AG09309 (cell line): ENCODE measurements at places on chromosomes 1 and 21.
A peak's percentile ranks its signal among the peaks of the same experiment; 100 is the strongest.

- DNase-seq = peak; percentile 7
These were observed 41.0 kb upstream of the HAO2 start for GRCh38 chr1:119327450-119328155.

DNA sequence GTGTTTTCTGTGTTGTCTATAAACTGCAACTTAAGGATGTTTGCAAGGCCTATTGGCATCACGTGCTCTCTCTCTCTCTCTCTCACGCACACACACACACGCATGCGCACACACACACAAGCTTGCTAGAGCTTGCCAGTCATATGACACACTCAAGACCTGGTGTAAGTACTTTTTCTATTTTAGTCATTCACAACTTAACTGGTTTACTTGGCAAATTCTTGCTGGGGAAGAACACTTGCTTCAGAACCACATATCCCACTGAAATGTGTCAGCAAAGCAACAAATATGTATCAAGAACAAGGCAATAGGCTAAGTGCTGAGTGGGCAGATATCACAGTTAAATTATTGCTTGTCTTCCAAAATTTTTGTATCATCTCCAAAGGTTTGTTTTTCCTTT is 107.8 kb downstream of the DISC1 start:
- DNase-seq = no peak

- DNase-seq = no peak
These were observed 198.9 kb downstream of the LRRC7 start for GRCh38 chr1:69766431-69767180.

- no peak for DNase-seq
These were observed 252.9 kb downstream of the KCNT2 start for GRCh38 chr1:196355206-196355786.

GRCh38 chr21:36849461-36850105 is 116.9 kb downstream of the HLCS start:
- no peak for DNase-seq

- no peak for DNase-seq
These were observed 29.2 kb downstream of the COL16A1 start for GRCh38 chr1:31674626-31675025.

DNA sequence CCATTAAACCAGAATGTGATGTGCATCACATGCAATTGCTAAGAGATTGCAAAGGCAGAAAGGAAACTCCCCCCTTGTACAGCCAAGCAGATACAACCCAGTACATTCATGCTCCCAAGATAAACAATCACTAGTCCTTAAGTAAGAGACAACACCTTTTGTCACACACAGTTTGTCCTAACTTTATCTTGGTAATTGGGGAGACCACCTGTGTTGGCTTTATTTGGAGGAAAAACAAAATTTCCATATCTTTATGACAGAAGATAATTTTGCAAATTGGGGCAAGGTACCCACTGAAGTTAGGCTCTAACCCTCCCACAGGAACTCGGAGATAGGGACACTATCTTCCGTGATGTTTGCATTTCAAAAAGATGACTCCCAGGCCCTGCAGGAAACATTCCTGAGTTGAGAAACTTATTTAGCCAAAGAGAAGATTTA is 175.0 kb upstream of the TNR start:
- DNase-seq = no peak

DNA sequence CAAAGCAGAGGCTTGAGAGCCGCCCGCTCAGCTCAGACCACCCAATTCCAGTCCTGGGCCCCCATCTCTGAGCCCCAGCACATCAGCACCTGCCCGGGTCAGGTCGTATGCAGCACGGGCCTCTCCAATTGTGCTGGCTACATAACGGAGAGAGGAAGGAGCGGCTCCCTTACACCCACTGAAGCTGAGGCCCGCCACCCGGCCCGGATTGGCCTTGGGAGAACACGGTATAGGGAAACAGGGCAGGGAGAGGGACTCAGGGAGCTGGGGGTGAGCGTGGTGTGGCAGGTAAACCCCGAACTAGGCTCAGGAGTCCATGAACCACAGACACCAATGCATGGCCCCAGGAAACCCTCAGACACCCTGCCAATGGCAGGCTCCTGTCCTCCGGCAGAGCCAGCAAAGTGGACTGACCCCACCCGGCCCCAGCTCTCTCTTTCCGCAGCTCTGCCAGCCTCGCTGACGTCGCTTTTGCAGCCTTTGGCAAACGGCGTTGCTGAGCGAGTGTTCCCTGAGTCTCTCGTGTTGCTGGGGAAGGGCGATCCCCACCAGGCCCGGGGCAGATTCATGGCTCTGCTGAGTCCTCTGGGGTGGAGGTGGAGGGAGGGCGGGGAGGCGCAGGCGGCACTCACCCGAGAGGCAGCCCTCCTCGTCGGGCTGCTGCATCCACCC is 16.5 kb downstream of the MEGF6 start:
- no peak for DNase-seq

DNA sequence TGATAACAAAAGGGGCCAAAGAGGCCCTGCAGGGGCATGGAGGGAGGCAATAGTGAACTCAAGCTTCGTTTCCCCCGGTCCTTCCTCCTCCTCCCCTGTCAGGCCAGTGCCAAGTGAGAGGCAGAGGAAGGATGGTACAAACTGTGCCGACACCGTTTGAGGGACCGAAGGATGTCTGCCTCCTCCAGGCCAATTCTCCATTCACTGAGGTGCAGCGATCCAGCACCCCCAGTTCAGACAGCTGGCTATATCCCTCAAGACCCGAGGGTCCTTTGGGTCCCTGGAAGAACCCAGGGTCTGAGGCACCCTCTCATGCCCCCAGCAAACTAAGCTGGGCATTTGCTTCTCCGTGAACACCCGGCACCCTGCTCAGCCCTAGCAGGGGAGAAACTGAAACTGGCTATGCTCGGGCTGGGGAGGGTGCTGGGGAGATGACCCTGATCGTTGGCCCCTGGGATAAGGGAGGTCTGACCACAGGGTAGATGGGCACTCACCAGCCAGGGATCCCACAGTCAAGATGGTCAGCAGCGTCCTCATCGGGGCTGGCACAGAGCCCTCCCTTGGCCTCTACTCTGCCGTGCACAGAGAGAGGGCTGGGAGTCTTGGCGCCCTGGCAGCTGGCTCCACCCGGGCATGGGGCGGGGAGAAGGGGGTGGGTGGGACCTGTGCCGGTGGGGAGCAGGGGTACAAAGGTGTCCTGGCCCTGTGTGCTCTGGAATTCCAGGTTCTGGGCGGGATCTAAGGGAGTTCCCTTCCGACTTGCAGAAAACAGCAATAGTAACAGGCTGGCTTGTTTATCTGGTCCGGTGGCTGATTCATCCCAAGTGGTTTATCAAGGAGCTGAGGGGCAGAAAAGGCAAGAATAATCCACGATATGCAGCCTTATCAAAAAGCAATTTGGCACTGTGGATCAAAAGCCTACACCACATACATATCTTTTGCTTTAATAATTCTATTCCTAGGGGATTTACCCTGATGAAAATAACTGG is at the start of gene IL22RA1:
Gene IL22RA1 (minus strand): TSS at position 595 of the 989 bp plus-strand sequence. CDS start 58 bp downstream, at position 537.
- DNase-seq = no peak

- no peak for DNase-seq
These were observed 83.5 kb upstream of the GADD45A start for GRCh38 chr1:67601539-67601938.

DNA sequence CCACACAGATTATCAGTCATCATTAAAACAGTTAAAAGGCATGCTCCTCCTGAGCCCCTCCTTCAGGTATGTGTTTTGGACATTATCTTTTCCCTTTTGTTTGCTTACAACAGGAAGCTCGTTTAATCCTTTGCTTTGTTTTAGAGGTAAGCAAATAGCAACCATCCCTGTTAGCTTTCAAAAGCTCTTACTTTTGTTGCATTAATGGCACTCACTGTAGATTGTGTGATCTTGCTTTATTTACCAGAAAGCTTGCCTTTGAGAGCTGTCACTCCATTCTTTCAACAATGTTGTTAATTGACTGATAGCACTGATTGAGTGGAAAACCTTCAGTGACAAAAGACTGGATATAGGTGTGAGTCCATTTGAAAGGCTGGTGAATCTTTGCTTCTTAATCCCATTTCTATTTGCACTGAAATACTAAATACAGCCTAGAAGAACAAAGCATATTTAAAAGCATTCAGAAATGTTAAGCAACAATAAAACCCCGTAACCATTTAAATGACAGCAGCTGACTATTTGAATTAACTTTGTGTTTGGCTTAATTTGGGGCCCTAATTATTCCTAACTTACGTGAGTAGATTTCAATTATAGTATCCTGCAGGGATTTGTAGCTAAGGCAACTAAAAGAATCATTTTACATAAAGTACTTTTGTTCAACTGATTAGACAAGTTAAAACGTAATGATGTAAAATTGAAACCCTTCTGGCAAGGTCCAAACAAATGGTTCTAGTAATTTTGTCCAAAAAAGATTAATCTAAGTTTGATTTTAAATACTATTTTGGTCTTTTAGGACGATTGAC is 48.3 kb downstream of the ADGRL2 start:
- DNase-seq = no peak

GRCh38 chr21:40047993-40048730 is 180.9 kb downstream of the PCP4 start:
- DNase-seq = no peak
